ENCODE measurements at places on chromosomes 1 and 21.

- no peak for DNase-seq
These were observed 10.8 kb upstream of the PTPRC start for GRCh38 chr1:198628067-198628455.

GRCh38 chr1:236066828-236067386 lies 2.0 kb upstream of the NID1 start:
- peak; percentile 77 for DNase-seq

- no peak for DNase-seq
These were observed 2.2 kb downstream of the CYB5R1 start for GRCh38 chr1:202964791-202965410.

GRCh38 chr1:34904236-34905097 lies 25.0 kb downstream of the DLGAP3 start:
- no peak for DNase-seq

GRCh38 chr1:183159960-183160359 lies 26.1 kb upstream of the LAMC2 start:
- no peak for DNase-seq

GRCh38 chr1:27436204-27437159 lies 44.1 kb downstream of the GPR3 start:
- no peak for DNase-seq

GRCh38 chr1:146019231-146020057 lies 2.1 kb downstream of the HJV start:
- peak; percentile 58 for DNase-seq

- DNase-seq: no peak
These were observed 111.5 kb downstream of the GRIK3 start for GRCh38 chr1:36922593-36923426.

- no peak for DNase-seq
These were observed 55.6 kb upstream of the MACF1 start for GRCh38 chr1:39148942-39149341.

- no peak for DNase-seq
These were observed 22.0 kb downstream of the TSPAN2 start for GRCh38 chr1:115067161-115067859.

GRCh38 chr1:44988531-44989156 lies 2.2 kb upstream of the EIF2B3 start:
- no peak for DNase-seq

DNA sequence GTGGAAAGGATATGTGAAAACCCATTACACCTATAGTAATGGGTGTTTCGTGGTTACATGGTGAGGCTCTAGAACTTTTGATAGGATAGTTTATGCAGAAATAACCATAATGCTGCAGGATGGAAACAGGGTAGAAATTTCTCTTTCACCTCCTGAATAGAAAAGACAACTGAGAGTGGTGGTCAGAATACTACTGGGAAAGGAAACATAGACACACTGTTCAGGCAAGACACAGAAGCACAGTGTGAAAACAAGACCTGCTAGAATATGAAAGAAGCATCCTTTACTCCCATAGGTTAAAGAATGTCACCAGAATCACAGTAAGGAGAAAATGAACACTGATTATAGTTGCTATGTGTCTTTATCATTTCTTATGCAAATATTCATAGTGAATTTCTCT lies 496.6 kb downstream of the DPYD start:
- no peak for DNase-seq

GRCh38 chr1:24285231-24285630 lies 33.9 kb upstream of the GRHL3 start:
- no peak for DNase-seq

DNA sequence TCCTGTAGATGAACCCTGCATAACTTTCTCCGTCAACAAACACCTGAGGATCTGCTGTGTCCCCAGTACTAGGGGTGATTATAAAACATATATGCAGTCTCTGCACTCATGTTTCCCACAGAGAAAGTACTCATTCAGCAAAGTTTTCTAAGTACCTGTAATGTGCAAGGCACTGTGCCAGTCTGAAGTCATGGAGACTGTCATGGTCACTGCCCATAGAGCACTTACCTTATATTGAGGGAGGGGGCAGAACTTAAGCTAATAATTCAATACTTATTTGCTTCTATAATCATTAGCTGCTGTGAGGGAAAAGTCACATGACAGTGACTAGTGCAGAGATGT lies 41.2 kb downstream of the MAP3K21 start:
- no peak for DNase-seq

- DNase-seq: no peak
These were observed 29.2 kb downstream of the POFUT2 start for GRCh38 chr21:45258466-45258865.

GRCh38 chr1:167328816-167329483 lies 108.3 kb downstream of the POU2F1 start:
- no peak for DNase-seq

All from sciatic nerve (tissue), 2 donors.